Stimulated activated naive CD4-positive, alpha-beta T cell (primary cell): ENCODE measurements at places on chromosomes 11 and 22.

DNA sequence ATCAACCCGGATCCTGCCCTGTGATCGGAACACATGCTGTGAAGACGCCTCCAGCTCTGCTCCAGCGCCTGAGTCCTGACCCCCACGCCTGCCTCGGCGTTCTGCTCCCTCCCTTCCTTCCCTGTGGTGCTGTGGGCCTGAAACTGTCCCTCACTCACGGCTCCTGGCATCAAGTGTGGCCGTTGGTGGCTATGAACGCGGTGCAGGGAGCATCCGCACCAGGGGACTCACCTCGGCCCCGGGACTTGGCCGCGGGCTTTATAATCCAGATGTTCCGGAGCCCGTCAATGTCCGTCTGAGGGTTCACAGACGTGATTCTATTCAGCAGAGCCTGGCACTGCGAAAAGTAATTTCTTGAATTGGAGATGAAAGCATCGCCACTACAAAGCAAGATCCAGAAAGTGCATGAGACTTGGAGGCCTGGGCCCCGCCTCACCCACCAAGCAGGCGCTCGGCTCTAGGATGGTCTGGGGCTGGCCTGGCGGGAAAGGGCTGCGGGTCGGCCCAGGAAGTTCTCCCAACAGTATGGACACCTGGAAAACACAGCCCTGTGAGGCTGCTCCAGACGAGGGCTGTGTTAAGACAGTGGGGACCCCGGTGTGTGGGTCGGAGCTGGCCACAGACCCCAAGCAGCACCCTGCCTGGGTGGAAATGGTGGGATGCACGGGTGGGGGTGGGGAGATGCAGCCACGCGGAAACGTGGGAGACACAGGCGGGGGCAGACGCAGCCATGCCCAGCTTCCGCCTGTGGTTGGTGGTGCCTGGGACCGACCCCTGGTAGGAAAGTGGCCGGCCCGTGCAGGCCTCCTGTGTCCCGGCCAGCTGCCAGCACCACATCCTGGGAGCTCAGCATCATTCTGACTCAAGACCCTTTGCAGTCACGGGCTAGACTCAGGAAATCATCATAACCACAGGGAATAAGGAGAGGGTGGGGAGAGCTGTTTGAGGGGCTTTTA is 21.8 kb upstream of the IL17REL start:
- no peak for DNase-seq

GRCh38 chr11:44979543-44980399 is 29.1 kb upstream of the TP53I11 start:
- no peak for DNase-seq

DNA sequence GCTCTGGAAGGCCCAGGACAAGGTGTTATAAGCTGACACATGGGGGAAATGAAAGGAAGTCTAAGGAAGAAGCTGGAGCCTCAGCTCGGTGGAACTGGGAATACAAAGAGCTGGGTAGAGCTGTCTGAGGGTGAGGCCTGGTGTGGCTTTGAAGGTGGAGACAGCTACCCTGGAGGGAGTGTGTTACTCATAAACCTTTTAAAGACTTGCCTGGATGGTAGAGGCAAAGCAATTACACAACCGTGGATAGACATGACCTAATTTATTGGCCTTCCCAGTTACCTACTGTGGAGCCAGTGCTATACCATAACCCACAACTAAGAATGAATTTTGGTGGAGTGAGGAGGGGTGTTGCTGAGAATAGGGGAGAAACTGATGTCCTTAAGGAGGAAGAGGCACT is 22.6 kb downstream of the EXPH5 start:
- no peak for DNase-seq

DNA sequence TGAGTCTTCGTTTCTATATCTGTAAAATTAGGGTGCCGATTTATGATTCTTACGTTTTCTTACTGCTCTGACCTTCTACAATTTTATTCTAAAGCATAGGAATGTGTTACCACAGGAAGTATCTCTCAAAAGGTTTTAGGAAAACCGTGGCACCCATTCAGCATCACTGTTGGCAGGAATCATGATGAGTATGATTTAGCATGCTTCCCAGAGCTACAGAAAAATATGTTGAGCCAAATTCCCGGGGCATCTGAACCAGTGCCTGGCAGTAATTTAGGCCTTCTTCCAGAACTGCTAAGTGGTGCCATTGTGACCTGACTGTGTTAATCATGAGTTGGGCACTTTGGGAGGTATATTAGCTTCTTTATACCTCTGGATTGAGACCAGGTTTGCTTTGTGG is 605.0 kb upstream of the RAG2 start:
- DNase-seq = no peak

DNA sequence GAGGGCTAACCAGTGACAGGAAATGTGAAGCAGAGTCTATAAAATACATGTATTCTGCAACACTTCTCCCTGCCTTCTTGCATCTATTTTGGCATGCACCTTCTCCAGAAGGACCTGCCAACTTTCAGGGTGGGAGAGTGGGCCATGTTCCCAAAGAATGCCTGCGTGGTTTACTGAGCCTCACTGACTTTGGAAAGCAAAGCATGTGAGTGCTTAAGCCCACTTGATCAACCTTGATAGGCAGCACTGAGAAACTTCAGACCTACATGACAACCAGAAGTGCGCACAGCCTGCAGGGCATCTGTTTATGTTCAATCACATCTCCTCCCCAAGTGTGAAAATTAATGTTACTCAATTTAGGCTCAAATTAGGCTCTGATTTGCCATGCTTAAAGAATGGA is 69.2 kb downstream of the AMOTL1 start:
- DNase-seq = no peak

DNA sequence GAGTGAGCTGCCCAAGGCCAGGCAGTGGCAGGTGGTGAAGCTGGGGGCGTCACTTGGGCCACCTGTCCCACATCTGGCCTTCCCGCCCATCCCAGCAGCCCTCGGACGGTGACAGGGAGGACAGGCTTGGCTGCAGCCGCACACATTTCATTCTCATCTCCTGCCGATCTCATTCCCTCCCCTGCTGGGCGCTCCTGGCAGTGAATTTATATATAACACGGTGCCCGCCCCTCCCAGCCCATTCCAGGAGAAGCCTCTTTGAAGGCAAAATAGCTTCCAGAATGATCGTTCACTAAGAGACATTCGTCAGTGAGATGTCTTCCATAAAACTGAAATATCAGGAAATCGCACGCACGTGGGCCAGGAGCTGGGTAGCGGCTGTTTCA is 861.3 kb downstream of the TBC1D22A start:
- DNase-seq = no peak

GRCh38 chr11:93740730-93741093 is 583 bp downstream of the TAF1D start:
- DNase-seq = peak; percentile 50

DNA sequence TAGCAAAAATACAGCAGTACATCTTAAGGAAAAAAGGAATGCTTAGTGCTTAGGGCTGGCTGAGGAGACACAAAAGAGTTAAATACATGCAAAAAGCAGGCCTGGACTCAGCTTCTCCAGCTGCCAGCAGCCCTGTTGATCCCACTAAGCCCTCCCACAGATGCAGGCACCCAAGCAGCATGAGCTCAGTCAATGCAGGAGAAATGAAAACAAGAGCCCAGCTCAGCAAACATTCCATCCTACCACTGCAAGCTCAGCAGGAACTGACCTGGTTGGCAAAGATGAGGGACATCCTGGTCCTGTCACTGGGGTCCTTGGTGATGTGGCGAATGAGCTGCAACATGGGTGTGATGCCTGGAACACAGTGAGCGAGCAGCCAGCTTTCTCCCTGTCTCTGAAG is 5.8 kb downstream of the CYB5R2 start:
- no peak for DNase-seq

- DNase-seq = no peak
Observed at GRCh38 chr11:27699242-27699925, 871 bp downstream of the BDNF start.

- DNase-seq = no peak
Observed at GRCh38 chr11:19714387-19715363, 2.0 kb downstream of the NAV2 start.

GRCh38 chr11:2144544-2145248 is 5.5 kb upstream of the IGF2 start:
- DNase-seq = no peak

- no peak for DNase-seq
Observed at GRCh38 chr22:29268511-29269229, 602 bp downstream of the EWSR1 start.

DNA sequence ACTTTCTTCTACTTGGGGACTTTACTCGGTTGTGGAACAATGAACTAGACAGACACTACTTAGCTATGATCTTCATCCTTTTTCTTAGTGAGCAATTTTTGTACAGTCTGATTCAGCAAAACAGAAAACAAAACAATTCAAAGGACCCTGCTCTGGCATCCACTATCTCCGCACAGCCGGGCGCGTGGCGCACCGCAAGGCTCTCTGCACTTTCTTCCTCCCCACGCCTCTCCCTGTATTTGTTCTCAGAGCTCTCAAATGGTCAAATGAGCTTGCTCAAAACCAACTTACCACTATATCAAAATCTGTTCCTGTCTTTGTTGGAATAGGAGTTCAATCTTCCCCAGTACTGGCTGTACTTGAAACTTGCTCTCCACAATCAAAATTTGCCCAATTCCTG is 7.4 kb downstream of the EEF1G start:
- no peak for DNase-seq

DNA sequence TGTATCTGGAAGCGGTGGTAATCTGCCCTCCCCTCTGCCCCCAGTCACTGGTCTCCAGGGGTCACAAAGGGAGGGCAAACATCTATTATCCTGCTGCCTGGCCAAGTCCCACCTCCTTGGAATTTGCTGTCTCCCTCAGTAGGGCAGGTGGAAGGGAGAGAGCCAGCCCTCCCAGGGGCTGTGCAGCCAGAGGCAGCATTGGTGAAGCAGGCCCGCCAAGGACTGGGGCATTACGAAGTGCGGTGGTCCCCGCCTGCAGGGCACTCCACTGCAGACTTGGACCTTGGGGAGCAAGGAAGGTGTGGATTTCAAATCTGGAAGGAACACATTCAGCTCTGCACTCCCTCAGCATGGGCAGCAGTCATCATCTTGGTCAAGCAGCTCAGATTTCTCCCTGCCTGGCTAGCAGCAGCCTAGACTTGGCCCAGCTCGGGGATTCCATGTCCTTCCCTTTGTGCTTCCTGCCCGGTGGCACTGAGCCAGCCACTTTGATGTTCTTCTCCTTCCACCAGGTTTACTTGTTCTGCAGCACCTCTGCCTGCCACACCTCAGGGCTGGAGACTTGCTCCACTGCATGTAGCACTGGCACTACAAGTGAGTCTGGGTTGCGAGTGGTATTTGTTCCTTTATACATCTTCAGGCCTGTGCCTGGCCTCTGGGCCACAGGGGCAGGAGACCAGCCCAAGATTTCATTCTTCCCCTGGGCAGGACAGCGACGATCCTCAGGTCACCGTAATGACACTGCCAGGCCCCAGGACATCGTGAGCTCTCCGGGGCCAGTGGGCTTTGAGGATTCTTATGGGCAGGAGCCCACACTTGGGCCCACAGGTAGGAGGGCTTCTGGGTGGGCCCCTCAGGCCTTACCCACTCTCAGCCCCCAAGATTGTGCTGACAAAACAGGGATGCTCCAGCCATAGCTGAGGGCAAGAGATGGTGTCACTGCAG is 7.4 kb downstream of the ZP1 start:
- no peak for DNase-seq

- no peak for DNase-seq
Observed at GRCh38 chr11:14029971-14030920, 67.7 kb downstream of the SPON1 start.

DNA sequence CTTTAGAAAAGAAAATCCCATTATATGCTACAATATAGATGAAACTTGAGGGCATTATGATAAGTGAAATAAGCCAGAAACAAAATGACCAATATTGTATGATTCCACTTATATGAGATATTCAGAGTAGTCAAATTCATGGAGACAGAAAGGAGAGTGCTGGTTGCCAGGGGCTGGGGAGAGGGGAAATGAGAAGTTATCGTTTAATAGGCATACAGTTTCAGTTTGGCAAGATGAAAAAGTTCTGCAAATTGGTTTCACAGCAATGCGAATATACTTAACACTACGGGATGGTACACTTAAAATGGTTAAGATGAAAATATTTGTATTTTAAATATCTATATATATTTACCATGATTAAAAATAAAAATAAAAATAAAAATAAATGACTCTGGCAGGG is 31.1 kb upstream of the RDX start:
- DNase-seq = no peak

DNA sequence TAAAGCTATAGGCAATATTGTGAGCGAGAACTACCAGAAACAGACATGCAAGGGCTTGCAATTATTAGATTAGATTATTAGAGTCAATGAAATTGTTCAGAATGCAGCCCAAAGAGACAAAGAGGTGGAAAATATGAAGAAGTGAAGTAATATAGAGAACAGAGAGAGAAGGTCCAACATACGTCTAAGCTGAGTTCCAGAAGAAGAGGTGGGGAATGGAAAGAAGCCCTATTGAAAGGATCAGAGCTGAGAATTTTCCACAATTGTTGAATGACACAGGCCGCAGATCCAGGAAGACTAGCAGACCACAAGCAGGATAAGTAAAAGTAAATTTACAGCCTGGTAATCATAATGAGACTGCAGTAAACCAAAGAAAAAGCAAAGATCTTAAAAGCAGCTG is 93.2 kb downstream of the EXT2 start:
- DNase-seq = no peak

GRCh38 chr11:118415739-118416068 is 14.3 kb downstream of the ATP5MG start:
- no peak for DNase-seq

DNA sequence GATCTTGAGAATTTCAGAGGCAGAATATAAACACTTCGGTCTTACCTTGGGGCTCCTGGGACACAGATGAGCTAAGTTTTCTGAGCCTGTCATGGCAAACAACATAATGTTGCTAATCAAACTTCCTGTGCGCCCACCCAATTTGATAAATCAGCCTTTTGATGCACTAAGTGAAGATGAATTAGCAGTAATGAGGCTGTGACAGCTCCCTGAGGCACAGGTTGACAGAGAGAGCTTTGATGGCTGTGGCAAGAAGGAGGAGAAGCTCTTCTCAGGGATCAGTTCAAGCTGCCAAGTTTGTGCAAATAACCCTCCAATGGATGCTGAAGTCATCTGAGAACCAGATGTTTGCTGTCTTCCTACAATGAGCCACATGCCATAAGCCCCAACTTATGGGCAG is 34.4 kb downstream of the DRD2 start:
- no peak for DNase-seq

GRCh38 chr11:57485217-57485990 is 25.1 kb downstream of the RTN4RL2 start:
- no peak for DNase-seq

DNA sequence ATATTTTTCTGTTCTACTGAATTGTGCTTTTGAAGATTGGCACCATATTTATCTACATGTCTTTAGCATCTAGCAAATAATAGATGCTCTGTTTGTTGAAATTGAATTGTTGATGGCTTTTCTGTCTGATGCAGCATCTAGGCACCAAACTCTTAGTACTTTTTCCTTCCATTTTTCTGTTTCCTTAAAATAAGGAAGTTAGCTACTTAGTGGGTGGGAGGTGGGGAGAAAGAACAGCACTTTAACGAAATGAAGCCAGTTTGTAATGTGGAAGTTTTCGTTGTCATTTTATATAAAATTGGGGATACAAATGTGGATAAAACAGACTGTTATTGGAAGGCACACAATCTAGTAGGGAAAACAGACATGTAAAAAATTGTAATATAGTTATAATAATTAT is 76.6 kb downstream of the HIPK3 start:
- no peak for DNase-seq

GRCh38 chr11:90542092-90542491 is 319.2 kb upstream of the CHORDC1 start:
- no peak for DNase-seq
